CD4-positive, alpha-beta T cell treated with Interleukin-15 for 4 hours (primary cell): ENCODE measurements at places on chromosomes 5 and 9.

DNA sequence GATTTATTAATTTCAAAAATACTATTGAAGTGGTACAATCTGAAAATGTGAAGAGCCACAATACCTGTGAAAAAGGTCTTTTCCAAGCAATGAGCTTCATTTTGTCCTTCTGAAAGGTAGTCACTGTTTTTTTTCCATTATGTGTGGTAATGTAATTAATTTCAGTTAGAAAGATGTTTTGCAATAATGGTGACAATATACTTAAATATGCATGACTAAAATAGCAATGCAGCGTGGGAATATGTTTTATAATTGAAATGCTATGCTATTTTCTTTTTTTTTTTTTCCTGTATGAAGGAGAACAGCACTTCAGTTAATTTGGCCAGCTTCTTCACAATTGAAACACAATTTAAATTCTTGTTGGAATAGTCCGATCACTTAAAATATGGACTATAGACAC, 41.9 kb downstream of the NPR3 start:
- DNase-seq: no peak

DNA sequence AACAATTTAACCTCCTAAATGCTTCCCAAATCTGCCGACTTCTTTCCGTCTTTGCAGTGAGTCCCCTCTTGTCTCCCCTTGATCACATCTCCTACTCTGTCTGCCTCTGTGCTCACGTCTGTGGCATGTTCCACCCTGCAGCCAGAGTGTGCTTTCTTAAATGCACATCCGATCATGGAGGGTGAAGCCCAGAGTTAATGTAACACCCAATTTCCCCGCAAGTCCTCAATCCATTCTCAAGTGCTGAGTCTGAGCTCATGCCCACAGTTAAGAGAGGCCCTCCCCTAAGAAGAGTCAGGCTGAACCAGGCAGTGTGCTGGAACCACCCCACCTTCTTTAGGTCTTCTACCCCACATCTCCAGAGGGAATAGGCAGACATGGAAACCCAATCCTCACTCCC, 164.8 kb downstream of the EPB41L4A start:
- DNase-seq: no peak

- no peak for DNase-seq
Observed at GRCh38 chr9:112012026-112012902, 115.7 kb downstream of the UGCG start.

DNA sequence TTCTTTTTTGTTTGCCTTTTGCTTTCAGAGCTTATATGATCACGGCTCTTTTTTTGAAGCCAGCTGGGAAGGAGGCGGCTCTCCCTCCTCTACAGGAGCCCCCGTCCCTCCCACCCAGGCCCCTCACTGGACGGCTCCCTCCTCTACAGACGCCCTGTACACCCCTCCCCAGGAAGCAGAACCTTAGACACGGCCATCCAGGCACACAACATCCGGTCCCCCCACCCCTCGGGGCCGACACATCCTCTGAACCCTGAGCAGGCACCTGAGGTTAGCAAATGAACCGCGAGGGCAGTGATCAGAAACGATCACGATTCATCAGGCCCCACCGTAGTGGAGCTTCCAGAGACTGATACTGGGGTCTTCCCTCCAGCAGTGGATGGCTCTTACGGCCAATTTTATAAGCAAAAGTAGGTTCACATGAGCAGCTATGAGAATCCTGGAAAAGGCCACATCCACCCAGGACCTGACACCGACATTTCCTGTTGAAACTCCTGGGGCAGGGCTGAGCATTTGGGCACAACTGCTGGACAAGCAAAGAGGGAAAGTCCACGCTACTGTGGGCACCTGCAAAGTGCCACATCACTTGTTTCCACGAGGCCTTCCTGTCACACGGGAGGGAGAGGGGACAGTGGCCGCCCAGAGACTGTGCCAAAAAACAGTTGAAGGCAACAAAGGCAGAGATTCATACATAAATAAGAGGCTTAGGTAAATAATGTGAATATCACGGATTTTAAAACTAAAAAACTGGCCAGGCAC, 78.9 kb downstream of the SEMA4D start:
- DNase-seq: peak; percentile 77

GRCh38 chr5:115543365-115544042, 1.1 kb downstream of the FEM1C start:
- DNase-seq: no peak

GRCh38 chr5:36421256-36421655, 119.6 kb upstream of the RANBP3L start:
- DNase-seq: no peak

DNA sequence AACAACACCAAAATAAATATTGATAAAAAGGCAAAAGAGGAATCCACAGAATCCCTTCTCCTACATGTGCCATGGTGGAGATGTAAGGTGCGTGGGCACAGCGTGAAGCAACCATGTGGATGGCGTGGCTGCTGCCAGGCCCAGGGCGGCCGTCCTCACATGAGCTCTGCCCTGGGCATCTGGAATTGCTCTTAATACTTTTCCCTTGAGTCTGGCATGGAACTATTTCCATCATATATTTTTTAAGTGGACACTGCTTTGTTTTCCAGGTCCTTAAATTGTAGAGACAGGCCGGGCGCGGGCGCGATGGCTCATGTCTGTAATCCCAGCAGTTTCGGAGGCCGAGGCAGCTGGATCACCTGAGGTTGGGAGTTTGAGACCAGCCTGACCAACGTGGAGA, 349.3 kb downstream of the IRX1 start:
- no peak for DNase-seq

- peak; percentile 31 for DNase-seq
Observed at GRCh38 chr5:141349917-141350619, at the start of gene PCDHGB1. TSS of gene PCDHGB1 (plus strand) at chr5:141350099. CDS start at chr5:141350261, 162 bp downstream.

- no peak for DNase-seq
Observed at GRCh38 chr5:105504-106070, 13.6 kb downstream of the PLEKHG4B start.

DNA sequence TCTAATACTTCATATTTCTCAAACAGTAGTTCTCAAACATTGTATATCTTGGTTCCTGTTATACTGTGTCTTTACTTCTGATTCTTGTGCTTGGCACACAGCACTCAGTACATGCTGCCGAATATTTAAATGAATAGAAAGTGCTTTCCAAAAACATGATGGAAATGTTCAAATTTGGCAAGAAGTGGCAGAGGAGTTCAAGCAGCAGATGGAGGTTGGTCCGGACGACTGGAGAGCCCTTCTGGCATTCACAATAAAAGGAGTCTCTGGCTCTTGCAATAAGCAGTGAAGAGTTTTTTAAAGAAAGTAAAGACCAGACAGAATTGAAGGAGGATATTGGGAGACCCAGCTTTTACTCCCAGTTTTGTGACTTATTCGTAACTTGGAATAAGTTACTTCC, 36.3 kb downstream of the TSTD2 start:
- DNase-seq: no peak

DNA sequence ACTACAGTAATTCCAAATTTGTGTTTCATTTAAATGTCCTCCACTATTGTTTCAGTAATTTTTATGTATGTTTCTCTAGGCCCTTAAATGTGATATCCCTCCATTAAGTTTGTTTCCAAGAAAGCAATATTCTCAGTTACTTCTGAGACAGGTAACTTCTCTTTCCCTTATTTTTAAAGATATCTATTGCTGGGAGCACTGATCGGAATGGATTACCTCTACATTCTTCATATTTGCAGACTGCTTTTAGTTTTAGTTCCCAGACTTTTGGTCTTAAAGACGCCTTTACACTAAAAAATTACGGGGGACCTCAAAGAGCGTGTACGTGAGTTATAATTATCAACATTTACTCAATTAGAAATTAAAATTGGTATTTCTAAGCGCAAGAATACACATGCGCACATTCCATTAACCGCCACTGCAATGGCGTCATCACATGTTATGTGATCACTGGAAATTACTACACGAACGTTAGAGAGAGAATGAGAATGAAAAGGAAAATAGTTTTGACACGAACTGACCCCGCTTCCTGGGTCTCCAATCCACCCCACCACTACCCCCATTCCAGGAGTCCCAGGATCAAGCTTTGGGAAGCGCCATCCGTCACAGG, 519 bp upstream of the RAD50 start:
- DNase-seq: no peak

DNA sequence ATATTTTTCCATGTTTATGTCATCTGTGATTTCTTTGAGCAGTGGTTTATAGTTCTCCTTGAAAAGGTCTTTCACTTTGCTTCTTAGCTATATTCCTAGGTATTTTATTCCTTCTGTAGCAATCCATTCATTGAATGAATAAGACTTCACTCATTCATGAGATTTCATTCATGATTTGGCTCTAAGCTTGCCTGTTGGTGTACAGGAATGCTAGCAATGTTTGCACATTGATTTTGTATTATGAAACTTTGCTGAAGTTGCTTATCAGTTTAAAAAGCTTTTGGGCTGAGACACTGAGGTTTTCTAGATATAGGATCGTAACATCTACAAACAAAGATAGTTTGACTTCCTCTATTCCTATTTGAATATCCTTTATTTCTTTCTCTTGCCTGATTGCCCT, 15.9 kb downstream of the RLN2 start:
- no peak for DNase-seq

- no peak for DNase-seq
Observed at GRCh38 chr5:133387091-133387490, 225.2 kb downstream of the FSTL4 start.

GRCh38 chr5:56147106-56147505, 86.0 kb downstream of the ANKRD55 start:
- DNase-seq: no peak

DNA sequence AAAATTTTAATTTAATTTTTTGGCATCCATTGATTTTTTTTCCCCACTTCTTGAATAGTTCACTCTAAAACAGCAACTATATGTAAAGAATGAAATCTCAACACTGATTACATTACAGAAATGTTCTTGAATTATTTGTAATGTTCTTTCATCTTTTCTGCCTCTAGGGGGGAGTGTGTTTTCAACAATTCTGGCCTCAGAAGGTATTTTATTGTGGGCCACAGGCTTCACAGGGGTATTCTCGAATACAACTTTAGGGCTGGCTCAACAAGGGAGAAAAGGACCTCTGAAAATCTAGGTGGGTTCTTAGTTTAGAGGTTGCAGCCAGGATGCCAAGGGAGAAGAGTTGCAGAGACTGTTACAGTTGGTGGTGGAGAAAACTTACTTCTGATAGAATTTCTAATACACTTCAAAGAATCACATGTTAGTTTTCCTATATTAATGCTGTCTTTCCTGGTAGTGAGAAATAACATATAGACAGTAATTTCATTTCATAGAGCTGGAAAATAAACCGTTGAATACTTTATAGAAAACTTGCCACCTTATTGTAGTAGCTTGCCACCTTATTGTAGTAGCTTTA, 3.6 kb upstream of the NPR3 start:
- DNase-seq: no peak

- DNase-seq: no peak
Observed at GRCh38 chr5:74183041-74183440, 457.5 kb downstream of the ENC1 start.

- DNase-seq: no peak
Observed at GRCh38 chr5:74328221-74328630, 312.3 kb downstream of the ENC1 start.

GRCh38 chr5:145947581-145947980, 11.2 kb downstream of the SH3RF2 start:
- DNase-seq: no peak

DNA sequence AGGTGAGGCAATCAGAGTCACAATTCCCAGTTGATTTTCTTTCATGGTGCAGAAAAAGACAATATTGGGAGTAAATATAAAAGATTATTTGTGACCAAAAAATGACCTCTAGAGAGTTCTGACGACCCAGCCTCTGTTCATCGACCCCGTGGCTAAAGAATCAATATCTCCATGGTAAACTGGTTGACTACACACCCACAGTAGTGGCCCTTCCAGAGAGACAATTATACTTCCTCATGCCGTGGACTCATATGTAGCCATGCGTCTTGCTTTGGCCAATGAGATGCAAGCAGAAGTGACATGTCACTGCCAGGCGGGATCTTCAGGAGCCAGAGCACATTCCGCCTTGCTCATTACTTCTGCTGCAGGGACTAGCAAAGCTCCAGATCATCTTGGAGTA, 163.3 kb upstream of the RAD23B start:
- DNase-seq: no peak

GRCh38 chr9:111094958-111095357, 56.7 kb upstream of the LPAR1 start:
- no peak for DNase-seq

DNA sequence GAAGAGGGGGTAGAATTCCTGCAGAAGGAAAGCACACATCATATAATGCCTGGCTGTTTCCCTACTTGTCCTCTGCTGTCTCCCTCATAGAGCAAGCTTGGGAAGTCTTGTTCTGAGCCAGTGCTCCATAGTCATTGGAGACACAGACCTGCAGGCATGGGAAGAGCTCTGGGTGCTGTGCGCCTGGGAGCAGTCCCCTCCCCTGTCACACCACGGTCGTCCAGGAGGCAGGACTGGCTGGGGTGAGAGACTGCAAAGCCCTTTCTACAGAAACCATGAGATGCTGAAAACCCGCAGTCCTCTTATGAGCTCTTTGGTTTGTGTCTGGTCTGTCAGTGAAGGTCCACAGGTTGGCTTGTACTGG, 64.6 kb downstream of the GPR21 start:
- DNase-seq: no peak

DNA sequence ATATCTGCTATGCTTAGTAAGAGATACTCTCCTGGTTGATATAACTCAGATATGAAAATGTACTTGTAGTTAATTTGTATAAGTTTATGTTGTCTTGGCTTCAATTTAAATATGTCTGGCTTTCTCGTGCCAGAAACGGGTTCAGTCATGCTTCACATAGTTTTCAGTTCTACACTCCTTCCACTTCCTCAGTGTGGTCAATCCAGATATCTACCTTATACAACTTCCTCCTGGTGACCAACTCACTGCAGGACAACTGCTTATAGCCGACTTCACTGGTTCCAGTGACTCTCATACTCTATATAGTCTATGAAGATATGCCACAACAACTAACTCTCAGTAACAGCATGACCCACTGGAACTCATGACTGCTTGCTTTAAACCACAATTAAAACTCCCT, 690.4 kb downstream of the SLCO4C1 start:
- DNase-seq: no peak

DNA sequence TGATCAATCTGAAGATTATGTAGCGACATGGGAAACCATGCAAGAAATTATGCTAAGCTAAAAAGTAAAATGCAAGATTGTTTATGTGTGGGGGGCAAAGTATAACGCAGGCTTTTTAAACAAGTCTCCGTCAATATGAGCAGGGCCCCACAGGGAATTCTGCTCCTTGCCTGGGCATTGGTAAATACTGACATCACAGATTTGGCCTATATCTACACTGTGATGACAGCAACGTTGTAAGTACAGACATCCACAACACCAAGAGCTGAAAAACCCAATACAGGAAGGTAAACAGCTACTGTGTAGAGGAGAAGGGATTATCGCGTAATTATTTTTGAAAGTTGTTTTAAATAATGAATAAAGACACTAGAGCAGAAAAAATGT, 74.5 kb upstream of the SLC25A51 start:
- no peak for DNase-seq

GRCh38 chr5:79772651-79773050, 83.0 kb downstream of the CMYA5 start:
- no peak for DNase-seq

DNA sequence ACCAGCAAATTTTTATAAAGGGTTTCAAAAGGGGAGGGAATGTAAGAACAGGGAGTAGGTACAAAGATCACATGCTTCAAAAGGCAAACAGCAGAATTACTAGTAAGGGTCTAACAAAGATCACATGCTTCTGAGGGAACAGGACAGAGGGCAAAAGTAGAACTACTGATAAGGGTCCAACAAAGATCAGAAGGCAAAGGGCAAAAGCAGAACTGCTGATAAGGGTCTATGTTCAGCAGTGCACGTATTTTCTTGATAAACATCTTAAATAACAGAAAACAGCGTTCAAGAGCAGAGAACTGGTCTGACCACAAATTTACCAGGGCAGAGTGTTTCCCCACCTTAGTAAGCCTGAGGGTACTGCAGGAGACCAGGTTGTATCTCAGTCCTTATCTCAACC, 469.5 kb upstream of the PIK3R1 start:
- DNase-seq: no peak
